ENCODE measurements at places on chromosomes 4 and X. TPM values are rescaled to one million over a fixed set of nuclear protein-coding genes. Genes with fewer than 3 reads are reported as not detected.
A peak's percentile ranks its signal among the peaks of the same experiment; 100 is the strongest.

DNA sequence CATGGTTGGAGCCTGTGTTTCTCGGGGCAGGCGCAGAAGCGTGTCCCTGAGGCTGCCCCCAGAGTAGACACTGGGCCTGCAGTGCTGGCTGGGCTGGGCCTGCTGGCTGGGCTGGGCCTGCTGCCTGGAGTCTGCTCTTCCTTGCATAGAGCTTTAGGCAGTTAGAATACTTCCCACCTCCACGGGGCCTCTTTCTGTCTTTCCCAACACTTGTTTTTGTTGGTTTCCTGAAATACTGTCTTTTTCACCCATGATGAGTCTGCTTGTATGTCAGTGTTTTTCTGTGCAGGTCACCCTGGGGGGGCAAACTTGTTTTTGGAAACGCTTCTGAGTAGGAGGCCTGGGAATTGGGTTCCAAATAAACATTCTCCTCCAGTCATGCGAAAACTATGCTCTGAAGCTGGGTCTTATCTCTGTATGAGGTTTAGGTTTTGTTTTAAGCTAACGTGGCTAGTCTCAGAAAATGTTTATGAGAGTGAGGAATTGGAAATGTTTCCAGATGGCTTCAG, 32.2 kb downstream of the TRMT44 start:
- peak overlapping the region; percentile 95 for H3K27ac ChIP-seq
- no peaks in the 10 kb centered on the region for H3K27me3 ChIP-seq
- peak; percentile 99 for DNase-seq
- peaks cover 25% of the 10 kb centered on the region for H3K4me1 ChIP-seq
- H3K4me3 ChIP-seq, result no peak overlapping the region

GRCh38 chrX:153689654-153690465, 2.1 kb downstream of the SLC6A8 start:
- peak; percentile 23 for DNase-seq
- peaks cover 9% of the 10 kb centered on the region for H3K4me1 ChIP-seq
- H3K27ac ChIP-seq, result no peak overlapping the region
- H3K27me3 ChIP-seq, result no peaks in the 10 kb centered on the region
- H3K4me3 ChIP-seq, result peak overlapping the region; percentile 51

DNA sequence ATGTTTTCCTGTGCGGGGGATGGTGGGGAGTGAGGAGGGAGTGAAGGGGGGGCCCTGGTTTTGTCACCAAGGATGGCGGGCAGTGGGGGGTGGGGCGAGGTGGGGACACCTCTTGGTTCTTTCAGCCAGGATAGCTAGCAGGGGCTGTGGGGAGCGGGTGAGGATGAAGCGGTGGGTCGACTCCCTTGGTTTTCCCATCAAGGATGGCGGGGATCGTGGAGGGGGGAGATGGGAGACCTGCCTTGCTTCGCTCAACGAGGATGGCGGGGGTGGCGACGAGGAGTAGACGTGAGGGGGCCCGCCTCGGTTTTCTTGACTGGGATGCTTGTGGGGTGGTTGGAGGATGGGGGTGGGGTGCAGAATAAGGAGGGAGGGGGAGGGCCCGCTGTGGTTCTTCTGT, 643 bp downstream of the FHL1 start:
- H3K4me3 ChIP-seq, result peak overlapping the region; percentile 93
- peaks cover 7% of the 10 kb centered on the region for H3K27me3 ChIP-seq
- H3K36me3 ChIP-seq, result no peaks in the 10 kb centered on the region

DNA sequence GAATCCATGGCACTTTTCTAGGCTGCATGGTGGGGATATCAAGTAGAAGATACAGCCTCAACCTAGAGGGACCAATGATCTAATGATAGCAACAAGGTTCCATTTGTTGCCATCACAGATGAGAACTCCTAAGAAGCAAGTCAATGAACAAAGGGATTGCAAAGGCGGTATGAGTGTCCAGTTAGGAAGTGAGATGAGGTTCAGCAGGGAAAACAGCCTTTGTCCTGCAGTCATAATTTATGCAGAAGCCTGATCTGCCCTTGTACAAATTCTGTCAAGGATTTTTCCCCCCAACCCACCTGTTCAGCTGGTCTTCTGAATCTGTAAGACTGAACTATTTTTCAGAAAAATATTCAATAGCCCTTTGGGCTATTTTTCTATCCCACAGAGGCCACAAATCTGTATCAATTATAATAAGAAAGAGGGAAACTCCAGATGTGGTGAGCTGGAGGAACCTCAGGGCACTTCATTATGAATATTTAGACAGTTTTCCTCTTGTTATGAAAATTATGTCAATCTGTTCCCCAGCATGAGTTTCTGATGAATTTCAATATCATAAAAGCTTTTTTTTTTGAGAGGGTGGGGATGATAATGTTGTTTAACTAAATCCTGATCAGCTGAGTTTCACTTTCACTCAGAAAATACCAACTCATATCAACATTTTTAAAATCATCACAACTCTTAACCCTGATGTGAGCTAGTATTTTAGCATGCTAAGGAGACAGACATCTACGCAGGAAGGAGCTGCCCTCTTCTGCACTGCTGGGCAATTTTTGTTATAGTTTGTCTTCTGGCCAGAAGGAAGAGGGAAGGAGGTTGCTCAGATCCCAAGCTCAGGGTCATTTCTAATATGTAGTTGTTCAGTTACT, 127.2 kb upstream of the MAP3K15 start:
- H3K27ac ChIP-seq, result no peak overlapping the region
- no peak for DNase-seq
- peaks cover 3% of the 10 kb centered on the region for H3K36me3 ChIP-seq
- H3K27me3 ChIP-seq, result no peaks in the 10 kb centered on the region
- H3K4me3 ChIP-seq, result no peak overlapping the region

DNA sequence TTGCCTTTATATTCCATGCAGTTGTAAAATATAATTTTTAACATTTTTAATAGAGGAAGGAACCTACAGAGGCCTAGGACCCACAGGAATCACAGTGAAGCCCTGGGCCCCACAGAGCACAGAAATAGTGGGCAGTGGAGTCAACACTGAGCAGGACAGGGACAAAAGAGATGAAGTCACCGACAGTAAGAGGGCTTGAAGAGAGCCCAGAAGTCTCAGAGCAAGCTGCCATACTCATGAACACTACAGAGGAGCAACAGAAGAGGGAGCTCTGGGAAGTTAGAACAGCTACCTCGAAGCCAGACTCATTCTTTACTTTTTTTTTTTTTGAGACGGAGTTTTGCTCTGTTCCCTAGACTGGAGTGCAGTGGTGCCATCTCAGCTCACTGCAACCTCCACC, 149.3 kb upstream of the TENM3 start:
- H3K4me1 ChIP-seq, result no peaks in the 10 kb centered on the region
- no peaks in the 10 kb centered on the region for H3K27me3 ChIP-seq
- no peak overlapping the region for H3K4me3 ChIP-seq
- H3K36me3 ChIP-seq, result no peaks in the 10 kb centered on the region

- H3K36me3 ChIP-seq, result no peaks in the 10 kb centered on the region
- H3K27me3 ChIP-seq, result peaks cover 13% of the 10 kb centered on the region
- no peak overlapping the region for H3K4me3 ChIP-seq
- DNase-seq, result no peak
Measured at GRCh38 chr4:74084984-74085383, 14.0 kb downstream of the CXCL2 start.

DNA sequence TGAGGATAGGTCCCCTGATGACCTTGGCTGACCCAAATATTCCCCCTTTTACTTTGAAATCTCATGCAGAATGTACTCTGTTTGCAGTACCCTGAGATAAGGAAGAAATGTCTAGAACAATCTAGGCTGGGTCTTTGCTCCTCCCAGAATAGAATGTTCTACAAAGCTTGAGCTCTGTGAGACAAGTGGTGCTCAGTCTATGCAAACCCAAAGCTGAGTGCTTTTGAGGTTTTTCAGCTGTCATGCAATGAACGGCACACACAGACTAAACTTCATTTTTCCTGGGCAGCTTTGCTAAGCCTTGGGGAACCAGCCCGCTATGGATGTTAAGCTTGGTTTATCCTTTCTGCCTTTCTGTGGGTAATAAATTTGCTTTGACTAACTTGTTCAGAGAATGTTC, 513.6 kb downstream of the FAT4 start:
- no peaks in the 10 kb centered on the region for H3K27me3 ChIP-seq
- no peaks in the 10 kb centered on the region for H3K4me1 ChIP-seq
- no peak overlapping the region for H3K4me3 ChIP-seq
- no peak overlapping the region for H3K27ac ChIP-seq
- no peak for DNase-seq

DNA sequence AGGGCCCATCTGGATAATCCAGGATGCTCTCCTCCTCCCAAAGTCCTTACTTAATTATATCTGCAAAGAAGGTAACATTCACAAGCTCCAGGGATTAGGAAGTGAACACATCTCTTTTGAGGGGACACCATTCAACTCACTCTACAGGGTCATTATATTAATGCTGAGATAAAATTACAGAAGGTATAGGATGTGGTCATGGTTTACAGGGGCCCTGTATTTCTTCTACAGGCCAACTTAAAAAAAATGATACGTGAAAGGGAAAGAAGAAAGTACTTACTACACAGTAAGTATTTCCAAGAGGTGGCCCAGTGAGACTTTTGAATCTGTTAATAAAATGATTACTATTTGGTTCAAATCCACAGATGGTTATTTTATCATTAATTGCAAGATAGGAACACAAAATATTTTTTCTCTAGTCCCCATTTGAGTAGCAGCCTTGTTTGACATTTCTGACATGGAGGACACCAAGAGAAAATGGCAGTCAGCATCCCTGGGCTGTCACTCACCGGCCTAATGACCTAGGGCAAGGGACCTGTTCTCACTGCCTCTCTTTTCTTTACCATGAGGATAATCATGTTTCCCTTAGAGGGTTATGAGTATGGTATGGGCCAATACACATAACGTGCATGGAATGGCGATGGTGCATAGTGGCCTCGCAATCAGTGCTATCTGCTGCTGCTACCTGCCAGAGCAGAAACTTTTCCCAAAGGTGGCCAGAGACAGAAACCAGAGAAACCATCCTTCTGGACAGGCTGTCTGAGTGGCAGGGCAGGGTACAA, 140.5 kb downstream of the PTTG2 start:
- H3K4me3 ChIP-seq, result no peak overlapping the region
- peaks cover 2% of the 10 kb centered on the region for H3K36me3 ChIP-seq
- DNase-seq, result no peak
- peak overlapping the region; percentile 71 for H3K27ac ChIP-seq
- peaks cover 22% of the 10 kb centered on the region for H3K4me1 ChIP-seq

GRCh38 chrX:123835661-123836371, 24.0 kb upstream of the XIAP start:
- H3K4me3 ChIP-seq, result no peak overlapping the region
- H3K27ac ChIP-seq, result no peak overlapping the region
- H3K36me3 ChIP-seq, result no peaks in the 10 kb centered on the region
- peak; percentile 70 for DNase-seq
- H3K27me3 ChIP-seq, result no peaks in the 10 kb centered on the region

DNA sequence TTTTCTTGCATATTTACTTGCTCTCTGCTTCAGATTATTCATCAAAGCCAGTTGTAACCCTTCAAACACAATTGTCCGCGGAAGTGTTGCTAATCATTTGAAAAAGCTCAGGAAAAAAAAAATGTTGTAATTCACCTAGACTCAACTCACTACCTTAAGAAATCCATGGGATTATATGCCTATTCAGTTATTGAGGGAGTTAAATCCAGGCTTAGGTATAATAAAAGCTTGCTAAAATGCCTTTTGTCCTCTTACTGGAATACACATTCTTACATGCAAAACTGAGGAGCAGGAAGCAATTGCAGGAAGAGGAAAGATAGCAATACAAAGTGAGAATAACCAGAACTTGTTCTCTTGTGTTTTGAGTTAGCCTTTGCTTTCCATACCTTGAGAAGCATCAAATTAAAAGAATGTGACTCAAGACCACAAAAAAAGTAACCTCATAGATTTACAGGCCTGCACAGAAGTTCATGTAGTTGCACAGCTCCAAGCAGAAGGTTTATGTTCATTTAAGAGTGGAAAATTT, 91.4 kb upstream of the FAM241A start:
- no peak for DNase-seq
- H3K4me3 ChIP-seq, result no peak overlapping the region
- H3K27me3 ChIP-seq, result no peaks in the 10 kb centered on the region
- no peaks in the 10 kb centered on the region for H3K4me1 ChIP-seq
- H3K36me3 ChIP-seq, result no peaks in the 10 kb centered on the region

- no peaks in the 10 kb centered on the region for H3K36me3 ChIP-seq
- H3K4me3 ChIP-seq, result no peak overlapping the region
- H3K27me3 ChIP-seq, result no peaks in the 10 kb centered on the region
- no peak for DNase-seq
Measured at GRCh38 chrX:18596096-18596495, 75.8 kb downstream of the RS1 start.

DNA sequence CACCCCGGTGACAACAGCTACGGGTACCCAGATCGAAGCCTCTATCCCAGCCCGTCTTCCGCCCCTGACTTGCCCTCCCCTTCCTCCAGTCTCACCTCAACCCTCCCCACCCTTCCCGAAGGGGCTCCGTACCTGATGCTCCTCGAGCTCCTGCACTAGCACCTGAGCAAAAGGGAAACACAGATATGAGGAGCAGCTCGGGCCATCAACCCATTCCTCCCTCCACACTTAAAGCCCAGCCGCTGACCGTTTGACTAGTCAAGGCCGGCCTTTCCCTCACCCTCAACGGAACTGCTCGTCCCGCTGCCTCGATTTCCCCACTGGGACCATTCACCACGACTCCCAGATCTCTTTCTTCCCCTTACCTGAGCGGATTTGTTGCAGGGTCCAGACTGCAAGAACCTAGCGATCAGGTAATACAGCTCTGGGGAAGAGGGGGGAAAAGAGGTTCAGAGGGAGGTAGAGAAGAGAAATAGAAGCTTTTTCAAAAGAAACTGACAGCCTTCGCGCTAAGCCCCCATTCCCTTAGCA, 731 bp downstream of the BRWD3 start:
- DNase-seq, result no peak
- peak overlapping the region; percentile 99 for H3K27ac ChIP-seq
- peak overlapping the region; percentile 100 for H3K4me3 ChIP-seq

GRCh38 chr4:84892950-84893349, 73.5 kb downstream of the WDFY3 start:
- DNase-seq, result no peak
- H3K27ac ChIP-seq, result no peak overlapping the region
- H3K36me3 ChIP-seq, result no peaks in the 10 kb centered on the region

GRCh38 chr4:80173841-80174240, 23.5 kb upstream of the PRDM8 start:
- no peak overlapping the region for H3K27ac ChIP-seq
- peaks cover 2% of the 10 kb centered on the region for H3K4me1 ChIP-seq
- no peak overlapping the region for H3K4me3 ChIP-seq
- H3K27me3 ChIP-seq, result no peaks in the 10 kb centered on the region

GRCh38 chr4:153259661-153260060, 55.4 kb downstream of the TRIM2 start:
- no peaks in the 10 kb centered on the region for H3K36me3 ChIP-seq
- no peak overlapping the region for H3K4me3 ChIP-seq
- no peak overlapping the region for H3K27ac ChIP-seq
- DNase-seq, result no peak
- no peaks in the 10 kb centered on the region for H3K27me3 ChIP-seq

- peak; percentile 52 for DNase-seq
- H3K4me3 ChIP-seq, result no peak overlapping the region
- no peaks in the 10 kb centered on the region for H3K36me3 ChIP-seq
- peaks cover 6% of the 10 kb centered on the region for H3K27me3 ChIP-seq
- no peak overlapping the region for H3K27ac ChIP-seq
Measured at GRCh38 chr4:16443504-16444088, 217.3 kb upstream of the TAPT1 start.

The SOWAHB gene
- total RNA-seq, result under 0.01 TPM

The SLC7A11 gene
- 24.7 TPM for total RNA-seq

The IGSF1 gene
- total RNA-seq, result not detected

The BEX1 gene
- 0.18 TPM for total RNA-seq
